Fibroblast of skin of right biceps (primary cell): ENCODE measurements at places on chromosomes 16 and 17.

GRCh38 chr16:81809567-81809966 is 30.5 kb downstream of the PLCG2 start:
- DNase-seq, result no peak

DNA sequence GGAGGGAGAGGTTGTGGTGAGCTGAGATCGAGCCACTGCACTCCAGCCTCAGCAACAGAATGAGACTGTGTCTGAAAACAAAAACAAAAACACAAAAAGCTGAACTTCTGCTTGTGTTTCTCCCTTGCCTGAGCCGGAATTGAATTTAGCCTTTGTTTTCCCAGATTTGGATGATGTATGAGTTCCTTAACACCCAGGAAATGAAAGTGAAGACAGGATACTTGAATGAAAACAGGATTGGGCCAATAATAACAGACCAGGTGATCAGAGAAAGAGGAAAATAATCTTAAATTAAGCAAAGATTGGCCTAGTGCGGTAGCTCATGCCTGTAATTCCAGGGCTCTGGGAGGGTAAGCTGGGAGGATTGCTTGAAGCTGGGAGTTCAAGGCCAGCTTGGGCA is 1.6 kb upstream of the NUPR1 start:
- no peak for DNase-seq

DNA sequence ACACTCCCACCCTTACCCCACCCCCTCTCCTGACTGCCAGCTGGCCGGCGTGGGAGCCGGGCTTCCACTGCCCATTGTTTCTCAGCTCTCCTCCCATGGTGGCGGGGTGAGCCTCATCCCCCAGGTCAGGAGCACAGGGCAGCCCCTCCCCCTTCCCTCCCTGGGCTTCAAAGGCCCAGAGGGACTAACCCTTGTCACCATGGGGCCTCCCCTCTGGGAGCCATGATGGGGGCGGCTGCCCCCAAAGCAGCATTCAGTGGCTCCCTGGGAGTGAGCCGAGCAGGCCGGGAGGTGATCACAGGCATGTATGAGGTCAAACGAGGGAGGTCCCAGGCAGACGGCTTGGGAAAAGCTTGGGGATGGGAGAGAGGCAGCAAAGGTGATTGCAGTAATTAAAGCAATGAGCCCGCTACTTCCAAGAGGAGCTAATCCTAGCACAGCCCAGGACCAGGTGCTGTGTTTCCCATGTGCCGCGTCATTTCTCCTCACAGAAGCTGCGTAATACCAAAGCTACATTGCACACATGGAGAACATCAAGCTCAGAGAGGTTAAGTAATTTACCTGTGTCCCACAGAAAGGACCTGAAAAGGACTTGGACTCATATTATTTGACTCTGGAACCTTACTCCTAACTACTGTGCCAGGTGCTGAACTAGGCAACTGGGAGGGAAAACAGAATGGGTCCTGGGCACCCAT is 24.5 kb downstream of the CDK5RAP3 start:
- no peak for DNase-seq

GRCh38 chr17:39196808-39197291 is 619 bp downstream of the CACNB1 start:
- no peak for DNase-seq

DNA sequence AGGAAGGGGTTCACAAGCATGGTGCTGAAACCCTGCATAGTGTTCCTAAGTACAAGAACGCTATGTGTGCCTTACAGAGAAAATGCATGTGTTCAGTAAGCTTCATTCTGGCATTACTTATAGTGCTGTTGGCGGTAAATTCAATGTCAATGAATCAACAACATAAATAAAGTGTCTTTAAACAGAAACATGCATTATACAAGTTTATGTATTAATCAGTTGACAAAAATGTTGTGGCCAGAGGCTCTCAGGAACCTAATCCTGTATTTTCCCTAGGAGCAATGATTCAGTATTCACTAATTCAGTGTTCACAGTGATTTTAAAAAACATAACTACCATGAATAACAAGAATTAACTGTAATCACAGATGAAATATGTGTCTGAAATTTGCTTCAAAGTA is 47.1 kb upstream of the MYOCD start:
- peak; percentile 94 for DNase-seq

DNA sequence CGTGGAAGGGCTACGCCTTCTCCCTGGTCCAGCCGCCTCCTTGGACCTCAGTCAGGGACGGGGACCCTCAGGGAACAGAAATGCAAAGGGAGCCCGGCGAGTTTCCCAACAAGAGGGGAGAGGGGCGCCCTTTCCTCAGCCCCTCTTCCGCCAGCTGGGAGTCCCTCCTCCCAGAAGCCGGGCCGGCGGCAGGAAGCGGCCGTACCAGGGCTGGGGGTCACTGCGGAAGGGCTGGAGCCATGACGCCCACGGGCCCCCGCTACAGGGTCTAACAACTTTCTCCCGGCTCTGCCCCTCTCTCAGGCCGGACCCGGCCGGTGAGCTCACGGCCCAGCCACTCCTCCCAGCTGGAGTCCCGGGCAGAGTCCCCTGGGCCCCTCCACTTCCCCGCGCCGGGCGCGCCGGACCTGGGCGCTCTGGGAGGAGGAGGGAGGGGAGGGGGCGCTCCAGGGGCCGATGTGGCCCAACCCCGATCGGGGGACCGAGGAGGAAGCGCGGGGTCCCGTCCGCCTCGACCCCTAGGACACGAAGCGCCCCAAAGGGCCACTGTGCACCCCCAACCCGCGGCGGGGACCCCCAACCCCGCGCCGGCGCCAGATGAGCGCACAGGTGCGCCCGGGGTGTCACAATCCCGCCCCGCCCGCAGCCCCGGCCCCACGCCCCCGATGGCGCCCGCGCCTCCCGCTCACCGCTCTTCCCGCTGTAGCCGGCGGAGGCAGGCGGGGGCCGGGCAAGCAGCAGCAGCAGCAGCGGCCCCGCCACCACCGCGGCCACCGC is 578 bp downstream of the PGAP6 start:
- no peak for DNase-seq

DNA sequence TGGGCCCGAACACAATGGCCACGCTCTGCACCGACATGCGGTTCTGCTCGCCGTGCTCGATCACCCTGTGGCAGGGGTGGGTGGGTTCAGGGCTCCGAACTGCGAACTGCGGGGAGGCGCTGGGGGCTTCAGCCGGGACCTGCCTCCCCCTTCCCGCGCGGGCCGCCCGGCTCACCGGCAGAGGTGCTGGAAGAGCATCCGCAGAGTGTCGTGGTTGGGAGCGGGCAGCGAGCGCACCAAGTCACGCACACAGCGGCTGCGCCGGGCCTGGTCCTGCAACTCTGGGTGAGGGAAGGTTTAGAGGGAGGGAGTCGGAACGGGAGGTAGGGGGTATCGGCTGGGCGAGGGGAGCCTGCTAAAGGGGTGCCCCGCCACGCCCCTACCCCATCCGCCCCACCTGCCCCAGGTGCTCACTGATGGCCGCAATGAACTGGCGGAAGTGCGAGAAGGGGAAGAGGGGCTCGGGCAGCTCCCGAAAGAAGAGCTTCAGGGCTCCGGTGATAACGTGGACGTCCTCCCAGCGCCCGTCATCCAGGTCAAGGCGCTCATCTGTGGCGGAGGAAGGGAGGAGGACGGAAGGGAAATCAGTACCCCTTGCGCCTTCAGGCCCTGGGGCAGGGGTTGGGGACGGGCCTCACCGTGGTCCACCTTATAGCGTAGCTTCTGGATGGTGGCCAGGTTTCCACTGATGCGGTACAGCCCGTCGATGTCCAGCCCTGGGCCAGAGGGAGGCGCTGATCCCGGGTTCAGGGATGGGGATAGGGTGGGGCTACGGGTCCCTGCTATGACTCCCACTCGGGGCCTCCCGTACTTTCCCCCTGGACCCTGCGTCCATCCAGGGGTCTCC is 36.9 kb downstream of the ARHGAP27 start:
- no peak for DNase-seq

DNA sequence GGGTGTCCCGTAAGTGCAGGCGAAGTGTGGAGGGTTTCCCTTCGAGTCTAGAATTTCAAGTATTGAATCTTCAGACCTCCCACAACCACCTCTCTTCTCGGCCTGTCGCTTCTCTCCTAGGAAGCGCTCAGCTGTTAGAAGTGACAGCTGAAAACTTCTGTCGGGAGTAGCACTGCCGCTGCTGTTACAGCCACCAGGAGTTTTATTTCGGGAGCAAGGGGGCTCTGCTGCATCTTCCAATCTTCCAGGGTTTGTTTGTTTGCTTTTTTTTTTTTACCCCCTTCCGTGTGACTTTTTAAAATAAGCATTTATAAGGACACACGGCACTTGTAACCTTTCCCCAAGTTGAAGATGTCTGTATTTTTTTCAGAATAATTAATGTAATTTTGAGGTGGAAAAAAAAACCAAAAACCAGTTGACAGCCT is 767 bp downstream of the RPS6KB1 start:
- DNase-seq, result no peak

DNA sequence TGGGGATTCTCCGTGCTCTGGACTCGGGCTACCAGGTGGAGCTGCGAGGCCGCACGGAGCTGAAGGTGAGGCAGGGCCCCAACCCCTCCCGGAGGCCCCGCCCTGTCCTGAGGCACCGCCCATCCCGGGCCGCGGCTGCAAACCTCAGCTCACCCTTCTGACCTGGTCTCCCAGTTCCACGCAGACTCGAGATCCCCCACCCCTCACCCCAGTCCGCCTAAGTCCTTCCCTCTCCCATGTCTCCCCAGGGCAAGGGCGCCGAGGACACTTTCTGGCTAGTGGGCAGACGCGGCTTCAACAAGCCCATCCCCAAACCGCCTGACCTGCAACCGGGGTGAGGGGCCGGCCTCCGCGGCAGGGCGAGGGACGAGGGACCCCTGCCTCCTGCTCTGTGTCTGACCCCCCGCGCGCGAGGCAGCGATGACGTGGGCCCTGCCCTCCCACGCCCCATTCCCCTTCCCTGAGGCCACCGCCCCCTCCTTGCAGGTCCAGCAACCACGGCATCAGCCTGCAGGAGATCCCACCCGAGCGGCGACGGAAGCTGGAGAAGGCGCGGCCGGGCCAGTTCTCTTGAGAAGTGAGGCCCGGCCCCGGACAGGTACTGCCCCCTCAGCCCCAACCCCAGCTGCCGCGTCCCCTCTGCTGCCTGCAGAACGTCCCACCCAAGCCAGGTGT is 13.7 kb downstream of the GUCY2D start:
- no peak for DNase-seq

- DNase-seq, result no peak
Measured at GRCh38 chr17:19726631-19727376, 10.4 kb upstream of the SLC47A2 start.

DNA sequence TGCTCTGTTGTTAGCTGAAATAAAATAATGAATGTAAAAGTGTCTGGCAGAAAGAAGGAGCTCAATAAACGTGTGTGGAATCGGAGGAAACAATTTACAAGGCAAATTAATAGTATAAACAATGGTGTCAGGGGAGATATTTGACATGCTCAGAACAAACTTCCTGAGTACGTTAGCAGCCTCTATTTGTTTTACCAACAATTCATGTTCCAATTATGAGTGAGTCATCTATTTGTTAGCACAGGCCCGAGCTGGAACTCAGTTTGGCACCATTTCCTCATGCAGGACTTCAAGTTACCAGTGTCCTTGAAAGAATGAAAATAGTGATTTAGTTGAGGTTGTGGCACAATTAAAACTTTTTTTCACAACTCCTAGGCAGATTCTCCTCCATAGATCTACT is 9.1 kb downstream of the ASIC2 start:
- peak; percentile 53 for DNase-seq

- DNase-seq, result no peak
Measured at GRCh38 chr17:53191878-53192277, 630.8 kb upstream of the KIF2B start.

- DNase-seq, result no peak
Measured at GRCh38 chr16:30992931-30993816, 8.2 kb downstream of the HSD3B7 start.

- no peak for DNase-seq
Measured at GRCh38 chr16:77227745-77228144, 28.5 kb downstream of the SYCE1L start.

GRCh38 chr17:35244341-35245195 is 1.7 kb downstream of the SLFN5 start:
- peak; percentile 96 for DNase-seq

DNA sequence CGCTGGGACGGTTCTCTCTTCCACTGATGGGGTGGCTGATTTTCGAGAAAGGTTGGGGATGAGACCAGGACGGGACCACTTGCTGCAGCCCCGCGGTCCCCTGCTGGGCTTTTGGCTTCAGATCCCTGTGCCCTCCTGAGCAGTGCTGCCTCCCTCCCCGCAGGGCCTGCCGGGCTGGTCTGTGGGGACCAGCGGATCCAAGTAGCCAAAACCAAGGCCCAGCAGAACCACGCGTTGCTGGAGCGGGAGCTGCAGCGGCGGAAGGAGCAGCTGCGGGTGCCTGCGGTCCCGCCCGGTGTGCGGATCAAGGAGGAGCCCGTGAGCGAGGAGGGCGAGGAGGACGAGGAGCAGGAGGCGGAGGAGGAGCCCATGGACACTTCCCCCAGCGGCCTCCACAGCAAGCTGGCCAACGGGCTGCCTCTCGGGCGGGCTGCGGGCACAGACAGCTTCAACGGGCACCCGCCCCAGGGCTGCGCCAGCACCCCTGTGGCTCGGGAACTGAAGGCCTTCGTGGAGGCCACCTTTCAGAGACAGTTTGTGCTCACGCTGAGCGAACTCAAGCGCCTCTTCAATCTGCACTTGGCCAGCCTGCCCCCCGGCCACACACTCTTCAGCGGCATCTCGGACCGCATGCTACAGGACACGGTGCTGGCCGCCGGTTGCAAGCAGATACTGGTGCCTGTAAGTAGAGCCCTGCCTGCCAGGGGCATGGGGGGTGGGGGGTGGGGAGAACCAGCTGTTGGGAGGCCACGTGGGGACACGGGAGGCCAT is 28.6 kb downstream of the POLR3E start:
- DNase-seq, result no peak

DNA sequence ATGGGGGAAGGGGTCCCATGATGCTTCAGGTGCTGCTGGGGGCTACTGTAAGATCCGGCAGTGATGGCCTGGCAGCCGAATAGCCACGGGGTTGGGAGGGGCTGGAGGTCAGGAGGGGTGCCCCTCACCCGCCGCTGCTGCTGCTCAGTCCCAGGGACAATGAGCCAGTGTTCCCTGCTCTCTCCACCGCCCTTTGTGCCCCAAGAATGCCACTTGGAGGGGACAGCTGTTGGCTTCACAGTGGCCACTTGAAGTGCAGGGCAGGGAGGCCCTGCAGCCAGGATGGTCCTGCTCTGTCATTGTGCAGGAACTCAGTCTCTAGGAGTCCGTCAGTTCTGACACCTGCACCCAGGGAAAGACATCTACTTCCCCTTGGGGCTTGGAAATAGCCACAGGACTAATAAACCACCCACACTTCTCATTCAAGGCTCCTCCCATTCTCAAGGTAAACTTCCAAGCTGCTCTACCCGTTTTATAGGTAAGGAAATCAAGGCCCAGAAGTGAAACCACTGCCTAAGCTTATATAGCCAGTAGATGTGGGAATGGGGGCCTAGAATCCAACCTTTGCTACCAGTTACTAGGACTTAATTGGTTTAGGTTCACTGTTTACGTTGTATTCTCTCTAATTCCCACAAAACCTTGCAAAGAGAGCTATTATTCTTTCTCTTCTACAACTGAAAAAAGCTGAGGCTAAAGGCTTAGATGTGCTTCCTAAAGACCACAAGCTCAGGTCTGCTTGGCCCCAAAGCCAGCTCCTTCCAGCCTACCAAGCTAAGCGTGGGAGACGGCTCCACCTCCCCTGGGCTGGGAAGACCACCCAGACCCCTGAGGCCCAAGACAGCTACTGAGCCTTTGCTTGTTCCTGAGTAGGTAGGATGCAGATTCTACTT is 6.2 kb upstream of the CPSF4L start:
- DNase-seq, result no peak
